NCI-H146 (cell line): ENCODE measurements at places on chromosomes 2 and 18.

DNA sequence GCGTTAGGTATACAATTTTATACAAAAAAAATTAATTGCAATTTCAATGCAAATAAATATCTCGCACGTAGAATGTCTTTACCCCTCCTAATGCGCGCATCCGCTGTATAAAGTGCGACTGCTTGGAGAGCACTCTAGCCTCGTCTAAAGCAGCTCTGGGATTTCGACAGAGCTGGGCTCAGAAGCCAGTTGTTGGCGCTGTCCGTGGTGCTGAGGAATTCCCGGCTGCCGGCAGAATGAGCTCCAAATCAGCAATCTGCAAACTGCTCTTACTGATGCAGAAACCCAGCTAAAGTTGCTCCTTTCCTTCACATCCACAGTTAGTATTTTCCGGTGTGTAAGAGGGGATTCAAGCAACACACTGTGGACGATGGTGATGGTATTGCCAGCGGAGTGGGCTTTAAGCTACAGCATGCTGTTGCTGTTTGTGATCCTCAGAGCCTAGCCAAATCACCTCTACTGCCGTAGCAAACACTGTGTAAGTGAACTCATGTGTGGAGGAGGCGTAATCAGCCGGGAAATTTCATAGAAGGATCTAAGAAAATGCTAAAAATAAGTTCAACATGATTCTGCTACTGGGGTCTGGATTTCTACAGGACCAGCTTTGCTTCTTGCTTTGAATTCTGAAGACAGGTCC is at the start of gene VWC2L:
Gene VWC2L (plus strand): TSS at position 137 of the 637 bp plus-strand sequence. CDS start 3,140 bp downstream, outside the sequence.
- DNase-seq: peak; percentile 71

GRCh38 chr2:46325182-46325928 is 28.1 kb downstream of the EPAS1 start:
- DNase-seq: no peak

DNA sequence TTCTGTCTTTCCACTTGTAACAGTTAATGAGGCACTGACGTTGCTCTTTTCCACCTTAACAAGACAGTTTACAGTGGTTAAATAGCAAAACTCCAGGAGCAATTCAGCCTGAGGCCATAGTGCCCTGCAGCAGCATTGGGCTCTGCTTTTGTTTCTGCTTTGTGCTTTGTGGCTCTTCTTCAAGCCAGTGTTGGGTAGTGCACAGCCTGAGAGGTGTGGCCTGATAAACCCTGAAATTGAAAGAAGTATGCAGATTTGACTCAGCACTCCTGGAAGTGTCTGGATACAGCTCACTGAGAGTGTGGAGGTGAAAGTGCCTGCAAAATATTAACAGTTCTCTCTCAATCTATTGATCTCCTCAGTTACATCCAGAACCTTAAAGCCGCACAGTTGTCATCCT is 63.0 kb downstream of the STK25 start:
- peak; percentile 14 for DNase-seq

DNA sequence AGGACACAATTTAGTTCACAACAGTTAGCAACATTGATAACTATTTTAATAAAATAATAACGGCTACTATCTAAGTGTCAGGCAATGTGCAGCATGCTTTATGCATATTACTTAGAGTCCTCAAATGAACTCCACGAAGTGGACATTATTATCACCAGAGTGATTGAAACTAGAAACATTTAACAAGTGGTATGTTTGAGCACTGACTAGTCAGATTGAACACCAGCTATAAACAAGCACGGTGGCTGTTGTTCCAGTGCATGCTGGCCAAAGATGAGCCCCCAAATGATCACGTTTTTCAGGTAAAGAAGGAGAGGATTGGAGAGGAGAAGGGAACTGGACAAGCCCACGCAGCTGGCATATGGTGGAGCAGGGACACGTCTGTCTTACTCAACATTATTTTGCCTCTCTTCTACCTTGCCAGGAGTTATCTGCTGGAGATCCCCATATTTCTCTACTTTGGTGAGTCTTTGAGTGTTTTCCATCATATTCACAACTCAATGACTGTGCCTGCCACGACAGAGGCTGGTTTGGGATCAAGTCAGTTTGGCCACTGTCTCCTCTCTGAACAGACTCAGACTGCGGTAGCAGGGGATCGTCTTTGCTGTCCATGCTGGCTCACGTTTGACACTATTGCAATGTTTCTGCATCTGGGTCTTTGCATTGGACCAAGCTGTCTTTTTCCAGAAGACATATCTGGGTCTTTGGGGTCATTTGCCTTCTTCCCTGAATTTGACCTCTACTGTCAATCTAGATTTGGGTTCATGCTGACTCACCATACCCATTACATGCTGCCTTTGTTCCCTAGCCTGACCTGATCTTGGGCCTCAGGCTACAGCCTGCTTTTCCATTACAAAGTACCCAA is 66.0 kb upstream of the ACSL3 start:
- DNase-seq: no peak

- peak; percentile 81 for DNase-seq
Observed at GRCh38 chr2:176269319-176270099, at the start of gene MTX2. Gene MTX2 (plus strand): TSS chr2:176269442. CDS start chr2:176269630, 188 bp downstream.

GRCh38 chr2:45825001-45825651 is 173.7 kb downstream of the PRKCE start:
- peak; percentile 15 for DNase-seq

DNA sequence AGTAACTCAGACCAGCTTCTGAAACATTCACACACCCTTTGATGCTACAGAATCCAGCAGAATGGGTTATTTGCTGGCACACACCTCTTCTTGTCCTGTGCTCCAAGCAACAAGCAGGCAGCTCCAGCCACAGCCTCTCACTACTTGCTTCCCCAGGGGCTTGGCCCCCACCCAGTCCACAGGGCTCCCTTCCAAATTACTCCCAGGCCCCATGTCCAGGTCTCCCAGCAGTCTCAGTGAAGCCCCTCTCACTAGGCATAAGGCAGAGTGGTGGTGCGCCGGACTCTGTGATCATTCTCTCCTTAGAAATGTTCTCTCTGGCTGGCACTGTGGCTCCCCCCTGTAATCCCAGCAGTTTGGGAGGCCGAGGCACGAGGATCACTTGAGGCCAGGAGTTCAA is 25.9 kb downstream of the ITM2C start:
- no peak for DNase-seq

GRCh38 chr2:133721118-133721517 is 152.9 kb upstream of the NCKAP5 start:
- DNase-seq: no peak

DNA sequence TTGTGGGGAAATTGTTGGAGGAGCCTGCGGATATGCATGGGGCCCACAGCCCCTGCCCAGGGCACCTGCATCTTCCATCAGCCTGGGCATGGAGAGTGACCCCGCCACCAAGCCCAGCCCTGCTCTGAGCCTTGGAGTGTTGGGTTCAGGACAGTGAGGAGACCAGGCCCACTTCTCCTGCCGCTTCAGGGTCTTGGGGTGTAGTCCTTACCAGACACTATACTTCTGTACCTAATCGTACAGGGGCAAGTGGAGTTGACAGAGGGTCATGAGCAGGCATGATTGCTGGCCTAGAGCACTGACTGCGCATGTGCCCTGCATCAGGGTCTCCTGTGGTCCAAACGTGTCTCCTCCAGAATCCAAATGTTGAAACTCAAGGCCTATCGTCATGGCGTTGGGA is 108.9 kb upstream of the ZNF236 start:
- DNase-seq: no peak

DNA sequence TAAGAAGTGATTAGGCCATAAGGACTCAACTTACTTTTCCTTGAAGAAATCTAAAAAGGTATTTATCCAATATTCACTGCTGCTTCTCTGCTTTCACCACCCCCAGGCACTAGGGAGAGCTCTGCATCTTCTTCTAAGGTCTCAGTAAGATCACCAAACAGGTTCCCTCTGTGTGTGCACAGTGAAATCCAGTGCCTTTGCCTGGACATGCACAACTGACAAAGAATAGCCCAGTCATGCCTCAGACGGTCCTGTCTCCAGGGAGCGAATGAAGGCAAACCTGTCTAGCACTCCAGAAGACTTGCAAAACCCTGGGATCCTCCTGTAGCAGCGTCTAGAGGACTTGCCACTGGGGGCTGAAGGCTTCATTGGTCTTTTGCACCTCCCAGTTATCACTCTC is 344.5 kb upstream of the LRATD1 start:
- peak; percentile 72 for DNase-seq

- no peak for DNase-seq
Observed at GRCh38 chr2:228652366-228652765, 470.9 kb upstream of the SPHKAP start.

GRCh38 chr2:171807831-171808393 is 86.1 kb downstream of the SLC25A12 start:
- no peak for DNase-seq

DNA sequence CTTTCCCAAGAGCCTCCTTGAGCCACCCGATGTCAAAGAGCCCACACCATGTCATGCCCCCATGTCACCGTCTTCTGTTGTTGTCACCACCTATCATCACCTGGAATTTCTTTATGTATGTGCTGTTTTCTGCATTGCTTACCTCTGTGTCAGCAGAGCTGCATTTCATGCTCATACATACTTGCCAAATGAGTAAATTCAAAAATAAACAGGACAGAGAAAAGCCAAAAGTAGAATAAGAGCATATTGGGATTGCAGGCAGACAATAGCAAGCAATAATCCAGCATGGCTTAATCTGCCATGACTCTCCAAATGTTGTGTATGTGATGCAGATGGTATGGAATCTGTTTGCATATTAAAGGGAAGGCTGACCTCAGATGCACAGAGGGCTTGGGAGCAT is 15.3 kb upstream of the RGPD4 start:
- no peak for DNase-seq

DNA sequence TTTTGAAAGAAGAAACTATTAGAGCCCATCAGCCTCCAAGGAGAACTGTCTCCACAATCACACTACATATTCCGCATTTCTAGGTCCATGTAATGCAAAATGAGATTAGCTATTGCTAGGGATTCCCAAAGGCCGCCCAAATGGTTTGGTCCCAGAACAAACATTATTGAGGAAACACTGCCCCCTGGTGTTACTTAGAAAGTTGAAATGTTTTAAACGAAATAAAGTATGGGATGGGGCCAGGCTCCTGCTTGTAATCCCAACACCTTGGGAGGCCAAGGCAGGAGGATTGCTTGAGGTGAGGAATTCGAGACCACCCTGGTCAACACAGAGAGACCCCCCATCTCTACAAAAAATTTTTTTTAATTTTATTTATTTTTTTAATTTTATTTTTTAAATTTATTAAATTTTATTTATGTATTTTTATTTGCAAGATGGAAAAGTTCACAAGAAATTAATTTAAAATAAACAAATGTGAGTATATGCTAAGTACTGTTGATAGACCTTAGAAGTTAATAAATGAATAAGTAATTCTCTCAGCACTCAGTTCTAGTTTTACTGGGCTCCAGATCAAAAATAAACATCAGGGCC is 5.5 kb downstream of the NHEJ1 start:
- peak; percentile 76 for DNase-seq

DNA sequence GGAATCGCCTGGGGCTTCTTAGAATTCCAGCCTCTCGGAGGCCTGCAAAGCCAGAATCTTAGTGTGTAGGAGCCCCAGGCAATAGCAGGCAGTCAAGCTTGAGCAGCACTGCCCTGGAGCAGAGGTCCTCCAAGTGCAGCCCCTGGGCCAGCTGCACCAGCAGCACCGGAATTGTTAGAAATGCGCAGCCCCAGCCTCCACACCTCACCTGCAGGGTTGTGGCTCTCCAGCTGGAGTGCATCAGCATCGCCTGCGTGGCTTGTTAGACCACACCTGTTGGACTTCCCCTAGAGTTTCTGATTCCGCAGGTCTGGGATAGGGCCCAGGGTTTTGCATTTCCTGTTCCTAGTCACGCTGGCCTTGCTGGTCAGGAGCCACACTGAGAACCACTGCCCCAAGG is 100.3 kb downstream of the ASAP2 start:
- no peak for DNase-seq

- no peak for DNase-seq
Observed at GRCh38 chr2:220552790-220553535, 925.5 kb downstream of the SLC4A3 start.

DNA sequence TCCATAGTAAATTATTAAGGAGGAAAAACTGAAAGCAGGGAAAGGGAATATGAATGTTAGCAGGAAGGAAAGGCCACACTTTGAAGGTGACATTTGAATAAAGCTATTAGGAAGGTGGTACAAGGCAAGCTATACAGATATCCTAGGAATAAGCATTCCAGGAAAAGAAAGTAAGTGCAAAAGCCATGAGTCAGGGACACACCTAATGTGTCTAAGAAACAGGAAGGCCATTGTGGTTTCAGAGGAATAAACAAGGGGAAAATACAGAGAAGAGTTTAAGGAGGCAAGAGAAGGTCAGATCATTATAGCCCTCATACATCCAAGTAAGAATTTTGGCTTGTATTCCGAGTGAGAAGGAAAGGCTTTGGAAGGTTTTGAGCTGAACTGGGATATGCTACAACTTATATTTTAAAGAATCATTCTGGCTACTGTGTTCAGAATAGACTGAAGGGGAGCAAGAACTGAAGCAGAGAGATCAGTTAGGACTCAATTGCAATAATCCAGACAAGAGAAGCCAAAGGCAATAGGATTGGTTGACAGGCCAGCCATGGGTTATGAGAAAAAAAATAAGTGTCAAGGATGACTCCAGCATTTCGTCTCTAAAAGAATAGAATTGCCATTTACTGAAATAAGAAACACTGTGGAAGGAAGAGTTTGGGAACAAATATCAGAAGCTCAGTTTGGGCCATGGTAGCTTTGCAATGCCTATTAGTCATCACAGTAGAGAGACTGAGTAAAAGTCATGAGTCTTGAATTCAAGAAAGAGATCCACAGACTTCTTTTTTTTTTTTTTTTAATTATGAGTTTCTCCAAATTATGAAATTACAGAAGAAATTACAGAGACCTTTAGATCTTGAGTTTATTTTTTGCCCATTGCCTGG is 11.3 kb downstream of the RAD51AP2 start:
- DNase-seq: no peak

GRCh38 chr2:144479138-144479537 is 40.8 kb downstream of the ZEB2 start:
- DNase-seq: no peak

DNA sequence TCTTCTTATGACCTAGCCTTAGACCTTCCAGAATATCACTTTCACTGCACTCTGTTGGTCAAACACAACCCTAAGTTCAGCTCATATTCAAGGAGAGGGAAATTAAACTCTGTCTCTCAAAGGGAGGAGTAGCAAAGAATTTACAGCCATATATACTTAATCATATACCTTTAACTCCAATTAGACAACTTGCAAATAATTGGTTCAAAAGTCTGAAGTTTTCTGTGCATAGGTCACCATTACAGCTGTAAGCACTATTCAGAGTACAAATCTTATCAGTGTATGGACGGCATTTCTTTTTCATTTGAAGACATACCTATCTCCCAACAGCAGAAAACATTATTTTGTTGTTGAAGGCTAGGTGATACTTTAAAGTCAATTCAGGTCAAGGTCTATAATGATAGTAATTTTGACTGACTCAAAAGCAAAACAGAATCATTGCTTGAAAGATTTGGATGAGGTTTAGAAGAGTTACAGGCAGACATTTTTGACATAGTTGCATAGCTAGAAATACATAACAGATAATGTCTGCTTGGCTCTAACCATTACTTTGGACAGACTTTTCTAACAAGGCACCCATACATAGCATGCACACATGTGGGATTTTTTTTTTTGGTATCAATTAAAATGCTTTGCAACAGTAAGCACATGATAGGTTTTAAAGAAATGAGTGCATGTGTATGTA is 131.5 kb downstream of the CPS1 start:
- DNase-seq: no peak
